Activated CD4-positive, alpha-beta T cell treated with anti-CD3 and anti-CD28 coated beads for 24 hours (primary cell): ENCODE measurements at places on chromosomes 16 and 17.
A peak's percentile ranks its signal among the peaks of the same experiment; 100 is the strongest.

GRCh38 chr17:42484304-42484703 is 25.6 kb downstream of the ATP6V0A1 start:
- DNase-seq: peak; percentile 57

DNA sequence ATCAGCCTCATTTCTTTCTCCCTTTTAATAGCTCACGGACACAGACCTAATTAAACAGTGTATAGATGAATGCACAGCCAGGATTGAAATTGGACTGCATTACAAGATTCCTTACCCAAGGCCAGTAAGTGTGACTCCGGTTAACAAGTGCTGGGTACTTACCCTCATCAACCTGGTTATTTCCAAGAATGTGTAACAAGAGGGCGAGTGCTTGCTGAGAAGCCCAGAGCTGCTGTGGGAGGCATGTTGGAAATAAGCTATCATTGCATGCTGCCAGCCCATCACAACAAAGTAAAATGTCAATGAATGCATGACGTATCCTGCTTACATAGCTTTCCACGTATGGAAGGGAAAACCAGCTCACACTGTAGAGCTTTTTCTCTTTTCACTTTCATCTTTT is 19.5 kb downstream of the LYRM1 start:
- DNase-seq: no peak

DNA sequence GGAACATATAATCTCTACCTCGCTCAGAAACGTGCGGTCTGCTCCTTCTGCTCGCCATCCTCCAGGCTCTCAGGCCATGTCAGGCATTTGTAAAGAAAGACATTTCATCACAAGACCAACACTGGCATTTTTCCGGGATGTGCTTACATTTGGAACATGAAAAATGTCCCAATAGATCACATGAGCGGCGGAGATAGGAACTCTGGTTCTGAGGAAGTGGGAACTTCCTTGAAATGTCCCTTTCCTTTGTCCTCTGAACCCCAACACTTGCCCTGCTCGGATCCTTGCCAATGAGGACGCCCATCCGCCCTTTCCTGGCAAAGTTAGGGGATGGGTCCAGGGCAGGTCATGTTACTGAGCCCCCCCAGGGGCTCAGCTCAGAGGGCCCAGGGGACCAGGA is 130.5 kb downstream of the MAF start:
- no peak for DNase-seq

- no peak for DNase-seq
Measured at GRCh38 chr17:43092901-43093300, 32.3 kb downstream of the BRCA1 start.

DNA sequence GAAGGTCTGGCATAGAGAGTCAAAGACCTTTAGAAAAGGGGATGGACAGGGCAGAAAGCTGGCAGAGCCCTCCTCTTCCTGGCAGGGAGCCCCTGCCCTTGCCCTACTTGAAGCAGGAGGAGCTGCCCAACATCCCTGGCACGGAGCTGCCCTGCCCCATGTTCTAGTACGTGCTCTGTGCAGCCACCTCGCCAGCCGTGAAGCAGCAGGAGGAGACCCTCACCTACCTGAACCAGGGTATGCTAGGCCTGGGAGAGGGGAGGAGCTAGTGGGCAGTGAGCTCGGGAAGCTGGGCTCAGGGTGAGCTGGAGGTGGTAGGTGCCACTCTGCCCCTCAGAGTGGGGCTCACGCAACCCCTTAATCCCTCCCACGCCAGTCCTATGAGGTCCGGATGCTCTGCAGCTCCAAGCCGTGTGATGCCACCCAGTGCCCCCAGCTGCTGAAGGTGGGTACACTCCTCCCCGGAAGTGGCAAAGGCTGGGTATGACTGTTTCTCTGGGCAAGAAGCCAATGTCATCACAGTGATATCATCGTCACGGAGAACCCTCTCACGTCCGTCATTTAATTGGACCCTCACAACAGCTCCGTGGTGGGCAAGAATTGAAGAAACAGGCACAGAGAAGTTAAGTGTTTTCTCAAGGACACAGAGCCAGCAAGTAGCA is 12.7 kb upstream of the STAC2 start:
- peak; percentile 27 for DNase-seq

DNA sequence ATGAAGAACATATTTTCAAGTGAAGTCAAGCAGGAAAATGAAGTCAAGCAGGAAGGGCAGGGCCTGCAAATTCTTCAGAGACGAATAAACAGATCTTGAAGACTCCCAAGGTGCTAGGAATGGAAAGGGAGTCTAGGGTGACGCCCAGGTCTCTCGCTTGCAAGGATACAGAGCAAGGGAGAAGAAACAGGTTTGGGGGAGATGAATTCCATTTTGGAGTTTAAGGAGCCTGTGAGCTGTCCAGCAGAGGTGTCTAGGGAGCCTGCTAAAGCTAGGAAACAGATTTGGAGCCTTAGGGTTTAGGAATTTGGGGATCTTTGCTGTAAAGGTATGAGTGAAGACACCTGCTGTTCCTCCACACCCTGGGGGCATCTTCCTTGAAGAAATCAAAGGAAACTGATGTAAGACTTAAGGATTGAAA is 2.0 kb upstream of the UNKL start:
- no peak for DNase-seq
